ENCODE measurements at places on chromosomes 3 and 15.

DNA sequence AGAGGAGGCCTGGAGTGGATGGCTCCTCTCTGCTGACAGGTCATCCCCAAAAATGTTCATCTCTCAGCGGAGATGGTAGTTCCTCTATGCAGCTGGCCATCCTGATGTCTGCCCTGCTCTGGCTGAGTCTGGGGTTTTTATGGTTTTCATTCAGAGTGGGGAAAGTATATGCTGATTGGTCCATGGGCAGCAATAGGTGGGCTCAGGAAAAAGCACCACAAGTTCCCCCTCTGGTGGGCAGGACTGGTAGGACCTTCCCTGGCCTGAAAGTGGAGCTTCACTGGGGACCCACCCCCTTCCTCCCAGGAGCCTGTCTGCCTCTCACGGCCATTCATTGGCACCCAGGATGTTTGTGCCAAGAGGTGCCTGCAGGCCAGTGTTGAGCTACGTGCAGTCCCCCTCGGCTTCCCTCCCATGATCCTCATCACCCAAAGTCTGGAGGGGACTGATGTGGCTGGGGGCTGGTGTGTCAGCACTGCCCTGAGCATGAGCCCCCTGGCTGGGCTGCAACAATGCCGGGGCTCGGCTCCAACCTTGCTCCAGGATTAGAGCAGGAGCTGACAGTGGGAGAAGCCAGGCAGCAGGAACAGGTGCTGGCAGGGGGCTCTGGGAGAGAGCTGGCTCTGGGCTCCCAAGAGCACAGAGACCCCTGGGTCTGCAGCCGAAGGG lies 13.1 kb upstream of the BLOC1S6 start:
- peak; percentile 67 for DNase-seq

GRCh38 chr3:71854706-71855105 lies 69.8 kb upstream of the PROK2 start:
- no peak for DNase-seq

GRCh38 chr3:184154885-184155643 lies at the start of gene DVL3:
DVL3 (plus strand) TSS chr3:184155377; CDS start chr3:184155636, 259 bp downstream.
- peak; percentile 87 for DNase-seq

DNA sequence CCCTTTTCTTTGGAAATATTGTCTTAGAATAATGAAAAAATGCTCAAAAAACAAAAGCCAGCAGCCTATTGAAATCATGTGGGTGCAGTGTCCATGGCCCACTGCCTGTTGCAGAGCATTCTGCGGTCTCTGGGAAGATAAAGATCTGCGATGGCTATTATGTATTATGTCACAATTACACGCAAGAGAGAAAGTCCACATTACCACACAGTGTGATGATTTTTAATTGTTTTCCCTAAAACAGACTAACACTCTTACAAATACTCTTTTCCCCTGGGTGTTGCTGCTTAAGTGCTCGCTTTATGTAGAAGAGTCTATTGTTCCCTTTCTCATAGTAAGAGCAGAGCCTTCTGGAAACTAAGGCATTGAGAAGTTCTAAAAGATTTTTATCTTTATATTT lies 32.2 kb downstream of the SSR3 start:
- no peak for DNase-seq

DNA sequence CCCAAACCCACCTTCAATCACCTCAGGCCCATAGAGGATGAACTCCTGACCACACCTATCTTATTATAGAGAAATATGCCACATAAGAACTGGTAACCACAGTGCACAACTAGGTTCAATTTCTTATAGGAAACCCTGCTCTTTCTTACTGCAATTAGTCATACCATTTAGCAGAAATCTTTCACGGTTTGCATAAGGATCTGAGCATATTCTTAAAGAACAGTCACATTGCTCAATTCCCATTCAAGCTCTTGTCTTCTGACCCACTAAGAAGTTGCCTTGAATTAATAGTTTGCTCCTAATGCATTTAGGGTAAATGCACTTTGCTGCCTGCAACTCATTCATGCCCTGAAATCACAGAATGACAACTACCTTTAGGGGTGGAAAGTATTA lies 9.2 kb downstream of the ERC2 start:
- DNase-seq: no peak

DNA sequence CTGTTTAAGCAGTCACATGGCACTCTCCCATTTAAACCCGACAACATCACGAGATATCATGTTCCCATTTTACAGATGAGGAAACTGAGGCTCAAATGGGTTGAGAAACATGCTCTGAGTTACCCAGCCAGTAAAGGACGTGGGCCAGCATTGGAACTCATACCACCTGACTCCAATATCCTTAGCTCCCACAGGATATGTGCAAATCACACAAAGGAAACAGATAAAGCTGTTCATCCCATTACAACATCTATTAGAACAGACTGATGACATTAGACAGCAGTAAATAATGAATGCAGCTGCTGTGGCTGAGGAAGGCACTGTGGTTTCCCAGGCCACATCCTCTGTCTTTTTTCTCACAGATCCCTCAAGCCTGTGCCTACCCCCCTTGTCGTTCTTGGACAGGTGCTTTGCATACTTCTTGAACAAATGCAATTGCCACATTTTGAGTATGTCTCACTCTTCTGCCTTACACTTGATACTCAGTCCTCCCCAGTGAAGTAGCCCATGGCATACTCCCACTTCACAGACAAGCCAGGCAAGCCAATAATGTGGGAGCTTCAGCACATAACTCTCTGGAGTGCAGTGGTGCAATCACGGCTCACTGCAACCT lies 17.7 kb downstream of the FRMD4B start:
- DNase-seq: peak; percentile 67

DNA sequence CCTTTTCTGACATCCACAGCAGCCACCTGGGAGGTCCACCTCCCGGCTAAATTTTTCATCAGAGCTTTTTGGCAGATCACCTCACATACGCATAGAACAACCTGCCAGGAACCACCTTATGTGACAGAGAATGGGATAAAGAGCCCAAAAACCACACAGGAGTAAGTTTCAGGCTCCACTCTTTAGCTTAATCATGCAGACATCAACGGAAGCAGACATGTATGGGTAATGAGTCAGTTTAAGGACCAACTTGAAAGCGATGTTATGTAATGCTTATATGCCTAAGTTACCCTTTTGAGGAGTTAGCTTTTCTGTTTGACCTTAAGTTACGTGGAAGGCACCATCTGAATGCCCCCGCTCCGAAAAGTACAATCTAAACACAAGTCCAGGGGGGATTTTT lies 183.3 kb upstream of the BHLHE40 start:
- no peak for DNase-seq

- no peak for DNase-seq
Measured at GRCh38 chr15:97037080-97037479, 706.6 kb downstream of the NR2F2 start.

GRCh38 chr15:64133623-64134344 lies 17.7 kb upstream of the SNX22 start:
- DNase-seq: no peak

- DNase-seq: no peak
Measured at GRCh38 chr3:125116311-125117080, 60.7 kb upstream of the HEG1 start.

- DNase-seq: no peak
Measured at GRCh38 chr3:74511078-74511477, 103.4 kb downstream of the CNTN3 start.

GRCh38 chr3:25281041-25281731 lies 146.9 kb upstream of the RARB start:
- DNase-seq: peak; percentile 89

GRCh38 chr3:24725514-24726255 lies 231.0 kb upstream of the THRB start:
- no peak for DNase-seq

DNA sequence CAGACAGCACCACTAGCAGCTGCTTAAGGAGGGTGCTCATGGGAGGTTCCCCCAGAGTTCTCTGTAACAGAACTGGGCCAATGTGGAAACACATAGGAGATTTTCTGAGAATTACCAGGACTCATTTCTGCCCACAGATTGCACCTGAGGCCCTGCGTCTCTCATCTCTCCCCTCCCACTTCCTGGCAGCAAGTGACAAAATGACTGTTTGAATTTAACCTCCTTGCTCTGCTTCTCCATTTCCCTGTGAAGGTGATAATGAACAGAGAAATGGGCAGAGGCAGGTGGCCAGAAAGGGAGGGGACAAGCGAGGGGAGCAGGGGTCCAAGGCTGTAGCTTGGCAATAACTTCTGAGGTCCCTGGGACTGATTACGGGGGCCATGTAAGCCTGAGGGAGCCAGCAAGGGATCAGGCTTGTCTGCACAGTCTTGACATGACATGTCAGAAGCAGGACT lies 8.0 kb downstream of the EPHB1 start:
- DNase-seq: no peak

- no peak for DNase-seq
Measured at GRCh38 chr3:123344175-123344906, 104.5 kb downstream of the ADCY5 start.

GRCh38 chr3:81872566-81872965 lies 111.1 kb upstream of the GBE1 start:
- no peak for DNase-seq

- no peak for DNase-seq
Measured at GRCh38 chr3:24679429-24679828, 184.8 kb upstream of the THRB start.

- no peak for DNase-seq
Measured at GRCh38 chr3:152283492-152284381, 15.0 kb downstream of the MBNL1 start.

DNA sequence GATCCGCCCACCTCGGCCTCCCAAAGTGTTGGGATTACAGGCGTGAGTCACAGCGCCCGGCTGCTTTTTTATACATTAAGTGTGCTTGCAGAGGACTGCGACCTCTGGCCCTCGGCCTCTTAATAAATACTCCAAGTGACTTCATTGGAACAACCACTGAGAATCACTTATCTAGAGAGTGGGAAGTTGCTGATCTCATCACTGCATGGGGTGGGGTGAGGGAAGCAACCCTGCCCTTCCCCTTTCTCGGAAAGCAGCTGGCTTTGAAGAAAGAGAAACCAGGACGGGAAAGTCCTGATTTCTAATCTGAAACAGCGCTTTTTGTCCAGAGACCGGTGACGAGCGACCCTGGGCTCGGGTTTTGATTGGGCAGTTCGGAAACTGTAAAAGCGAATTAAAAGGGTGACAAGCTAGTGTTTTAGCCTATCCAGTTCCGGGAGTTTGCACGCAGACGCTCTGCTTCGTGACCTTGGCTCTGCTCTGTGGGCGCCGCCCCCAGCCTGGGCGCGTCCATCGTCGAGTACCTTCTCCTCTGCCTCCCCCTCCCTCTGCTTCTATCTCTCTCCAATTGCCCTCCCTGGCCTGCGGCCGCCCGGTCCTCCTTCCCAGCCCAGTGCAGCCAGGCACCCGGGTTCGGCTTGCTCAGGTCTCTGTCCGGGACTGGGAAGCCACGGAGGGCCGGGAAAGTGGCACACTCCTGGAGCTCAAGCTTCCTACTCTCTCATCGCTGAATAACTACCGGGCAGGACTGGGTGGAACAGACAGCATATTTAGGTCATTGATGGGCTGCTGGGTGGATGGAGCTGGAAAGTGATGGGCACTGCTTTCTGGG lies 7.5 kb upstream of the TRIM69 start:
- peak; percentile 95 for DNase-seq

GRCh38 chr15:25022233-25022632 lies 67.4 kb downstream of the SNRPN start:
- no peak for DNase-seq

DNA sequence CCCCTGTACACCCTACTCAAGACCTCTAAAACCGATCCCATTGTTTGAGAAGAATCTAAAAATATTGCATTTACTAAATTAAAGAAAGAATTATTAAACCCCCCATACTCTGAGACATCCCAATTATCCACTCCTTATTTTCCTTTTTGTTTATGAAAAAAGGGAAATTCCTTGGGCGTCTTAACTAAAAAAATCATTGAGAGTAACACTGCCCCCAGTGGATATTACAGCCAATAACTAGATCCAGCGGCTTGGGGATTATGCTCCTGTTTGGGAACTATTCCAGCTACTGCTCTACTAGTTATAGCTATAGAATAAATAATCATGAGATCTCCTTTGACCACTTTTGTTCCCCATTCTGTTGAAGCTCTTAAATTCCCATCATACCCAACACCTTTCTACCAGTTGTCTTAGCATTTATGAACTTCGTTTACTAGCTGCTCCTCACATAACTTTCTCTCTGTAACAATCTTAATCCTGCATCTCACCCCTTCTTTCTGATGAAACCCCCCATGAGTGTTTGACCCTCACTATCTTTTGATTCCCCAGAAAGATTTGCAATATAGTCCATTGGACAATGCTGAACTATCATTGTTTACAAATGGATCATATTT lies 12.7 kb upstream of the CFAP91 start:
- peak; percentile 66 for DNase-seq

DNA sequence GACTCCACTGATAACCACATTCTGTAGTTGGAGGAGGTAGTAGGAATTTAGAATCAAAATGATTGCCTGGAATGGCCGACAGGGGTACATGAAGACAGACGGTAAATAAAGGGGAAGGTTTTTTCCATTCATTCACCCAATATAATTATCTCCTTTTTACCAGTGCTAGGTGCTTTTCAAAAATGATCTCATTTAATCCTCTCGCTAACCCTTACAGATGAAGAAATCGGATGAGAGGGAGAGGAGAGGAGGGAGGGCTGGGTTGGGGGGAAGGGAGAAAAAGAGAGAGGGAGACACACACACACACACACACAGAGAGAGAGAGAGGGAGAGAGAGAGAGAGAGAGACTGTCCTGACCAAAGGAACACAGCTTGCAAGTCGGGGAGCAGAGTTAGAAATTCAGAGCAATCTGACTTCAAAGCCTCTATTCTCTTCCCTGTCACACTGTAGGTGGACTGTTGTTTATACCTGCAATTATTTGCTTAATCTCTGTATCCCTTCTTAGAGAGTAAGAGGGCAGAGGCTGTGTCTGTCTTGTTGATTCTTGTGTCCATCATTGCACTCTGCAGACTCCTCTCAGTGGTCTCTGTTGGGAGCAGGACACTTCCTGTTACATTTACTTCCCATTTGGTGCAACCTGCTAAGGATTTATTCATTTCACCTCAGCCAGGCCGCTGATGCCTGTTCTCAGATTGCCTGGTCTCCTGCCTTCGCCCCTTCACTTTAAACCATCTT lies 18.7 kb upstream of the PAQR9 start:
- DNase-seq: peak; percentile 88

DNA sequence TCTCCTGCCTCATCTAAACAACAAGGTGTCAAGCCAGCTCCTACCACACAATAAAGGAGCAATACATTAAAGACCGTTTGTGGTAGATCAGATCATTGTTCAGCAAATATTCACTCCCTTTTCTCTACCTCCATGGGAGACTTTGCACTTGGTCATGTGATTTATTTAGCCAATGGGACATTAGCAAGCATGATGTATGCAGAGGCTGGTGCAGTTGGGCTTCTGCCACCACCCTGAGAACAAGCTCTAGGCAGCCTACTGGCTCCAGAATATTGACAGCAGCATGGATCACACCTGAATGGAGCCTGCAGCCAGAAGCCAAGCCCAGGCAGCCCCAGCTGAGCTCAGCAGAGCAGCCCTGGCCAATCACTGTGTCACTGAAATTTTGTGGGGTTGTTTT lies 99.4 kb upstream of the UBE2E2 start:
- DNase-seq: no peak
